Retinal pigment epithelial cell (primary cell): ENCODE measurements at places on chromosomes 16 and 17.

DNA sequence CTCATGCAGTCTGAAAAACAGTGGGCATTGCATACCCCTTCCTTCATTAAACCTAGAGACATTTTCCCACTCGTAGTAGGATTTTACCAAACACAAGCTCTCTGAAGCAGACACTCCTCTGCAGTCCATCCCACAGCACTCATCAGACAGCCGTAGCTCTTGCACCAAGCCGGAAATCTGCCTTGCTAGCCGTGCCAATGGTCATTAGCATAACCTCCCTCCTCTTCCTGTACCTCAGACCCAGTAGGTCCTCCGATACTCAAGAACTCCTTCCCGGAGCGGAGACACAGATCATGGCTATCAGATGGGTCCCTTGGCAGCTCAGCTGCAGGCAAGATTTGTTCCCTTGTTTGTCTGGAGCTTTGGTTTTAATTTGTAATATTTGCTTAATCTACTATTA, 483.1 kb upstream of the PSMD7 start:
- DNase-seq, result no peak

DNA sequence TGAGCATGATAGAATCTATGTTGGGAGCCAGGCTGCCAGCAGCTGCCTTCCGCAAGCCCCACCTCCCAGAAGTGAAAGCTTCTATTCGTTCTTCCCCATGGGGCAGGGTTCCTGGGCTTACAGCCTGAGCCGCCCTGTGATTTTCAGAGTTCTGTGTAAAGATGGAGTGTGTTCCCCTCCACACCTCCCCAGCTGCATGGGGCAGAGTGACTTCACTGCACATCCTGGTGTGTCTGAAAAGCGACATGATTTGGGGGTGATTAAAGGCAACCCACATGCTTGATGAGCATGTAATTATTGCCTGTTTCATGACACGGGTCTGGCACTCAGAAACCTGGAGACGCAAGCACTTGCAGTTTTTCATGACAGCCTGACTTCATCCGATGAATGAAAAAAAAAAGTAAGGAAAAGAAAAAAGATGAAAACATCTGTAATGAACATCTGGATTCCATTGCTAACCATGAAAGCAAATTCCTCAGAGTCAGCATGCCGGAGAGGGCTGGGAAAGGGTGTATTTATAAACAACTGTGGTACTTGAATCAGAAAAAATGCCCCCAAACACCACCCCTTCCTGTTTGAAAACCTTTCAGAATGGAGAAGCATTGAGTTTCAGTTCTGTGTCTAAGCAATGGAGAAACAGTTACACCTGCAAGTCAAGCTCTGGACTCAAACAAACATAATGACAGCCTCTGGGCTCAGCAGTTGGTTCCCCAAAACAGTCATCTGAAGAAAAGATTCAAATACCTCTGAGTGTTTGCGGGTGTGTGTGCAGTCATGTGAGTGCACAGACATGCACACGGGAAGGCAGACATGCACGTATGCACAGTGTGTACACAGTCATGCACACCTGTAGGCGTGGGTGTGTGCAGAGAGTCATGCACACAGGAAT, 266.0 kb downstream of the ENGASE start:
- no peak for DNase-seq

DNA sequence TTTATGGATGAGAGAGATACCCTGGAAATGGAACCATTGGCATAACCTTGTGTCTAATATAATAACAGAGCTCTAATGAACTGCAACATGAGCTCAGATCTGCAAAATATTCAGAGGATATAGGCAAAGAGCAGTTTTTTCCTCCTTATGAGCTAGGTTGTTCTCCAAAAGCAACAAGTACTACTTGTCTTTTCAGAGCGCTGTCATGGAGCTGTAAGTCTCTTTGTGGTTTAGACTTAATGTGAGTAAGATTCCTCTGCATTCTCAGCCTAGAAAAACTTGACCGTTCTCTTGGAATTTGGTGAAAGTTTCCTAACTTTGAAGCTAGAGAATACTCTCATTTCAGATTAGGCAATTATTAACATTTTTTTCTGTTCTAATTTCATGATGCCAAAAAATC, 85.2 kb downstream of the FTO start:
- DNase-seq, result peak; percentile 48

DNA sequence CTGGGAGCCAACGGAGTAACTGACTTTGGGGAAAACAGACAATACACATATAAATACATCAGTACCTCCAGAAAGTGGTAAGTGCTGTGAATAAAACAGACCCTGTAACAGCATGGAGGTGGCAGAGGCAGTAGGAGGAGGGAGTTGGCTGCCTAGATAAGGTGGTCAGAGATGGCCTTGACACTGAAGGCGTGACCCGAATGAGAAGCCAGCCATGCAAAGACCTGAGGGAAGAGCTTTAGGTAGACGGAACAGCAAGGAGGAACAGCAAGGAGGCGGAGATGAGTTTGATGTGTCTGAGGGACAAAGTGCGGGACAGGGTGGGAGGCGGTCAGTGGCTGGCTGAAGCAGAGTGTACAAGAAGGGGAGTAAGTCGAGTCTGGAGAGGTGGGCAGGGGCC, 8.1 kb upstream of the SLC6A4 start:
- DNase-seq, result no peak

DNA sequence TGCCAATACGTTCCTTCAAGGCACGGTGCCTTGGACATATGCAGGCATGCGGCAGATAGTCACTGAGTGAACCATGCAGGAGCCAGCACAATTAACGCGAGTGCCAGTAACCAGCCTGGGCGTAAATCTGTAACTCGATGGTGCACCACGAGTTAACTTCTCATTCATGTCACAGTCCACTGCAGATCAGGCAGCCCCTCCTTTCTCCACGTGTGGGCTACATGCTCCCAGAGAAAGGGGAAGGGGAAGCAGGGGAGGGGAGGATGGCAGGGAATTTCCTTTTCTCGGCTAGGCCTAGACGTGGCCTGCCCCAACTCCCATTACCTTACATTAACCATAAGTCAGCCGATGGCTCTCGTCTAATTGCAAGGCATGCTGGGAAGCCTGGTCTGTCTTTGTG, 287.9 kb downstream of the CPPED1 start:
- DNase-seq, result no peak

DNA sequence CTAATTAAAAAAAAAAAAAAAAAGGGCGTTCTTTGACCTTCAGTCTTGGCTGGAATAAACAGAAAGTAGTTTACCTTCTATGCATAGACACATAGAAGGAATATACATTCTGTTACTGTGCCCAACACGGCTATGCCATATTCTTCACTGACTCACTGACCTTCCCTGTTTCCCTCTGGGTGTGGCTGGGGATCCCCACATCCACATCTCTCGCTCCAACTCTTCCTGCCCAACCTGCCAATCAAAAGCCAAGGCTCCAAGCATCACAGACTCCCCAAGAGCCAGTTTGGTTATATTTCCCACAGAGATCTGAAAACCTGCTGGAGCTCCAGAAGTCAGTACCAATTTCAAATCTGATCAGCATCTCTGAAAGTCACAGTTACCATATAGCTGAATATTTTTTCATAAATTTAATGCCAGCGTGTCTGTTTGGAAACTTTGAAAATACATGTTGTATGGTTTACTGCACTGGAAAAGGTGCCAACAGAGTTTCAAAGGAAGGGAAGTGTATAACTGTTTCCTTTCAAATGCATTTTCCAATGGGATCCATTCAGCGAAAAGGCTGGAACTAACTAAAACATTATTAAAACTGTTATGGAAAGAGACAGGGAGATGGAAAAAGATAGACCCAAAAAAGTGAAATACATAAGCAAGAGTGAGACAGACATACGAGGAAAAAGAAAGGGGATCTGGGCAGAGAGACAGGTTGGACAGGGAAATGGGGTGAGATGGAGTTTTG, 91.8 kb downstream of the SMG6 start:
- DNase-seq, result no peak

DNA sequence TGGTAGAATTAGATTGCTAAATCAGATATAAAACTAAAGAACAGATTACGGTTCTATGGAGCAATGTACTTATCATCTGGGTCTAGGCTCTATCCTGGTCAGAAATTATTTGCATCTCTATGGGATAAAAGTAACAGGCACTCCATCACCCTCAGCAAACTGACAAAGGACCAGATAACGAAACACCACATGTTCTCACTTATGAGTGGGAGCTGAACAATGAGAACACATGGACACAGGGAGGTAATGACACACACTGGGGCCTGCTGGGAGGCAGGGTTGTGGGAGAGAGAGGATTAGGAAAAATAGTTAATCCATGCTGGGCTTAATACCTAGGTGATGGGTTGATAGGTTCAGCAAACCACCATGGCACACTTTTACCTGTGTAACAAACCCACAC, 61.9 kb downstream of the MPHOSPH6 start:
- no peak for DNase-seq

DNA sequence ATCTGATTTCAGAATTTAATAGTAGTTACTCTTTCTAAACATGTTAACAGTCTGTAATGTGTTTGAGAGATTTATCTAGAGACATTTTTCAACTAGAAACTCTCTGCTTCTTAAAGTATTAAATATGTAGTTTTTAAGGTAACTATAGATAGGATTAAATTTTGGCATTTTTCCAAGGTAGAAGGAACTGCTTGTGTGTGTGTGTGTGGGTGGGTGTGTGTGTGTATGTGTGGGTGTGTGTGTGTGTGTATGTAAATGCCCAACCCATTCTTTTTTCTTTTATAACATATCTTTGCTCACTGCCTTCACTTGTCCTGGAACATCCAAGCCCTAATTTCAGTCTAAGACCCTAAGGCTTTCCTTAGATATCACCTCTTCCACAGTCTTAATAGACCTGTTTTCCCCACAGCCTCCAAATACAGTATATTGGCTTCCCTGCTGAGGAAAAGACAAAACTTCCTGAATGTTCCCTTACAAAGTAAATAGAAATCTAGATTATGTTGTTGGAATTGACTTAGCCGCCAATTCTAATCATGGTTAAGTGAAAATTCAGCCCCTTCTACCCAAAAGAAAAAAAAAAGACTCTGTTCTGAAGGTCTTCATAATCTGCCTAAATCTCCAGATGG, 33.5 kb downstream of the NUP93 start:
- DNase-seq, result no peak

- peak; percentile 9 for DNase-seq
Measured at GRCh38 chr17:56761387-56761786, 72.3 kb downstream of the C17orf67 start.

GRCh38 chr17:13562271-13562800, 39.4 kb downstream of the HS3ST3A1 start:
- DNase-seq, result no peak

GRCh38 chr17:34370997-34371395, 8.0 kb upstream of the CCL1 start:
- no peak for DNase-seq

DNA sequence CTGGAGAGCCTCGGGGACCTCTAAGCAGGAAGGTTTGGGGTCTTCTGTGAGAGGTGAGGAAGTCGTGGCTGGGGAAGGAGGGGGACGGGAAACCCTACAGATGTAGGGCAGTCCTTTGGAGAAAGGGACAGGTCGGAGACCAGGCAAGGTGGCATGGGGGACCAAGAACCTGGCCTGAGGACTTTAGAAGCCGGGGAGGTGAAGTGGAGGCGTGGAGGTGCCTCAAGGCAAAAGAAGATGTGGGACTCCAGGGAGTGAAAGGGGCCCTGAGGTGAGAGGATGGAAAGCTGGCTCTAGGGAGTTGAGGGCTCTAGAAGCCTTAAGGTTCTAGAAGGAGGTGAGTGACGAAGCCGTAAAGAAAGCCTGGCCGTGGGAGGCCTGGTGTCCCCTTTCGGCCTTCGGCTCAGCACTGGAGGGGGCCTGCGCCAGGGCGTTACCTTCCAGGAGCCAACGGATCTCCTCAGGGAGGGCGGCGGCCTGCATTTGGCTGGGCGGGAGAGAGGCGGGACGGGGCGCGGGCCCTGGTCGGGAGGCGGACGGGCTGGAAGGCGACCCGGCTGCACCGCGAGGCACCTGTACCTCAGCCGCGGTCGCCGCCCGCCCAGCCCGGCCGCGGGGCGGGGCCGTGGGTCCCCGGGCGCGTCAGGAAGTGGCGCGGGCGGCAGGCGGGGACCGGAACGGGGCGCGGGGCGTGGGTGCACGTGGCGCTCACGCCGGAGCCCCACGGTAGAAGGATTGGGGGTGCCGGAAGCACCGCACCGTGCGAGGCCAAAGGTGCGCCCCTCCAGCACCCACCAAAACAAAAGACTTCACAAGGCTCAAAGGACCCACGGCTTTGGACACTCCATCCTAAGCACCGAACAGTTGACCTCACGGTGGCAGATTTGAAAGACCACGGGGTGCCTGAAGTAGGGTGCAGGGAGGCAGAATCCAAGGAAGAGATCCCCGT, at the start of gene SKAP1:
Gene SKAP1 (minus strand): TSS at position 577 of the 949 bp plus-strand sequence.
- no peak for DNase-seq

DNA sequence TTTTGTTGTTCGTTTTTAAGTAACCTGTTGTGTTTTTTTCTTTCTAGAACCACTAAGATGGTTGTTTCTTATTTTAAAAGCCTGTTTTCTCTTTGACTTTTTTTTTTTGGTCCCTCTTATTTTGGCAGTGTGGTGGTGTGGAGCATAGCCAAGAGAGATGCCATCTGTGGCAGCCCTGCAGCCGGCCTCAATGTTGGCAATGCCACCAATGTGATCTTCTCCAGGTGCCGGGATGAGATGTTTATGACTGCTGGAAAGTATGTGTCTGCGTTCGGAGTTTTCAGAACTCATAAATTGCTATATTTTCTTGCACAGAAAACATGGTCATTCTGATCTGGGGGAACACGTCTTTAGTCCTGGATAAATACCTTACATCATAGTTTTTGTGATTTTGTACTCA, 17.6 kb downstream of the CFAP52 start:
- DNase-seq, result no peak

- DNase-seq, result no peak
Measured at GRCh38 chr17:50188531-50188920, 12.9 kb downstream of the COL1A1 start.

DNA sequence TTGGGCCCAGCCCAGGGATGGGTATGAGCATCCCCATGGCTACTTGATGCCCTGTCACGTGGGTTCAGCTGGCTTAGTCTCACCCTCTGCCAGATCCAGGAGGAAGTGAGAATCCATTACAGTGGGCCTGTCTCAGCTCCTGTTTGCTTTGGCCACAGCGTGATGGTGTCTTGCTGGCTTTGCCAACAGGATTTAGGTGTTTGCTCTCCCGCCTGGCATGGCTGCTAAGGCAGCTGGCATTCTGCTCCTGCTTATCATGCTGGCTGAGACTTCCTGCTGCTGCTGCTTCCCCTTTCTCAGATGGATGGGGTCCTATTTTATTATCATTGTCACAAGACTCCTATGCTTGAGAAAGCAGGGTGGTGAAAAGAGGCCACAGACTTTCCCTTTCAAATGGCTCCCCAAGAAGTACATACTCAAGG, 28.3 kb upstream of the HOXB13 start:
- no peak for DNase-seq

DNA sequence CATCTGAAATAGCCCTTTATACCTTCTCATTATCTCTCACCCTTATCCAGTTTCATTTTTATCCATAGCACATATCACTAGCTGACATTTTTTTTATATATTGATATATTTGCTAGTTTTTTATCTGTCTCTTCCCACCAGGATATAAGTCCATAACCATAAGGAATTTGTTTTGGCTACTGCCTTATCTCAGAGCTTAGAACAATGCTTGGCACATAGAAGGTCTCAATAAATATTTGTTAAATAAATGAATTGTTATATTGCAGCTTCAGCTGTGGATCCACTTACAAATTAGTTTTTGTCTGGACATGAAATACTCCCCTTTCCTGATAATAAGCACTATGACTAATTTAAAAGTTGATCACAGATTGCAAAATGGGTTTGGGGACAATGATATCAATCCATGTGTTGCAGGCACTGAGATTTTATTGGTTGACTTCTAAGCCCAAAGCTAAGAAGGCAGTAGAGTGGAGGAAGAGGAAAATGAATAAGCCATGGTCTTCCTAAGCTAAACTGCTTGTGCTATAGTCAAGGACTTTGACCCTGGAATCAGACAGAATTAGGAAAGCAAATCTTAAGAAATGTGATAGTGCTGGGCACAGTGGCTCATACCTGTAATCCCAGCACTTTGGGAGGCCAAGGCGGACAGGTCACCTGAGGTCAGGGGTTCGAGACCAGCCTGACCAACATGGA, 31.9 kb upstream of the YPEL2 start:
- DNase-seq, result no peak
